ENCODE measurements at places on chromosomes 6 and 20. TPM values are rescaled to one million over a fixed set of nuclear protein-coding genes. Genes with fewer than 3 reads are reported as not detected.

Gene SCAF8
- total RNA-seq = 16.1 TPM

Gene DYNLT2
- 1.7 TPM for total RNA-seq

Gene GLP1R
- total RNA-seq = not detected

Gene BHLHE23
- total RNA-seq = not detected

Gene ELMO2
- total RNA-seq = 28.6 TPM

Gene FAM209B
- total RNA-seq = not detected

Gene GPR6
- total RNA-seq = not detected

Gene IMPG1
- total RNA-seq = not detected

Gene IP6K3
- total RNA-seq = not detected

Gene OXT
- not detected for total RNA-seq

Measured in HT-29 (cell line).